ENCODE measurements at places on chromosomes 3 and 15.

DNA sequence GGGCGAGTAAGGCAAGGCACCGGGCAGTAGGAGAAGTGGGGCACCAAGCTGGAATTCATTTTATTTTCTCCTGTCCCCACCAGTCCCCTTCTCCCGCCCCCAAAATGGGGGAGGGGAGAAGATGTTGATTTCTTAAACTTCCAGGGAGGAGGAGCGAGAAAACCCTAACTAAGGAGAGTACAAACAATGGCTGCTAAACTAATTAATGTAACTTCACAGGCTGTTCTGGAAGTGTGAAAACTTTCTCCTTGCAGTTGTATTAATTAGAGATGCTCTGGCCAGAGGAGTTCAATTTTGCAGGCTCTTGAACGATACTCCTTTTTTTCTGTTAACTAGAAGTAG lies 11.5 kb downstream of the ZIC4 start:
- no peak for DNase-seq

DNA sequence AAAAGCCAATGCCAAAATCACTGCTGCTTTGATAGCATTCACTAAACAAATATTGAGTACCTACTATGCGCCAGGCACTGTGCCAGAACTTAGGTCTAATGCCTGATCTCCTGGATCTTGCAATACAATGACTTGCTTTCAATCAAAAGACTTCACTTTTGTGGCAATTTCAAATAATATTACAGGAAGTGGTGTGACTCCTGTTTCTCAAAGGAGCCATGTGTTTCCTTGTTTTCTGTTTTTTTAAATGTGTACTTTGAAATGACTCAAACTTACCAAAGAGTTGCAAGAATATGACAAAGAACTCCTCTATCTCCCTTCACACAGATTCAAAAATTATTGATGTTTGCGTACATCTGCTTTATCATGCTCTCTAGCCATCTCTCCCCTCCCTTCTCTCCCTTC lies 18.3 kb downstream of the OSBPL10 start:
- DNase-seq, result no peak

GRCh38 chr3:45635475-45636256 lies 41.1 kb downstream of the LIMD1 start:
- no peak for DNase-seq

DNA sequence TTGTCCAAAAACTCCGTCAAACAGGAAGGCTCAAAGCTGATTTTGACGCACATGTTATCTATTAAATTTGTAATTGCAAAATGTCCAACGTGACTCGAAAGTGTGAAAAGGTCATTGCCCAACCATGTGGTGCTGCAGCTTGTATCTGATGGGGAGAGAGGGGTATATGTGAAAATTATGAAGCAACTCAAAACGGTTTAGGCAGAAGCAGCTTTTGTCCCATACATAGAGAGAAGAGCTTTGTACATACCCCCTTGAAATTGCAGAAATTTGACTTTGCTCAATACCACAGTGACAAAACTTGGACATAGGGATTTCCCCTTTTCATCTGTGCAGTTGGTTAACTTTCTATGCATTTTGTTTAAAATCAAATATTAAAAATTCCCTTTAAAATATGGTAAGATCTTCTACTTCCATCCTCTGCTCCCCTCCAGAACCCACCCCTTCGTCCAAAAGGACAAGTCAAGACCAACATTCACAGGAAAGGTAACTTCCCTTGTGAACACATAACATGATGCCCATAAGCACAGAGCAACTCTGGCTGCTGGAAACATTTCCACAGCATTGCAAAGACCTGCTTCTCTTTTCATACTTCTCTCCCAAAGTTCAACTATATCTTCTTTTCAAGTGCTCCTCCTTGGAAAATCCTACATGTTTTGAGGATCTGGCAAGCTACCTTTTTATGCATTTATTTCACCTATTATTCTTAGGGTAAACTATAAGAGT lies 253.7 kb upstream of the THBS1 start:
- DNase-seq, result no peak

GRCh38 chr3:189982321-189982945 lies 138.3 kb downstream of the P3H2 start:
- DNase-seq, result no peak

DNA sequence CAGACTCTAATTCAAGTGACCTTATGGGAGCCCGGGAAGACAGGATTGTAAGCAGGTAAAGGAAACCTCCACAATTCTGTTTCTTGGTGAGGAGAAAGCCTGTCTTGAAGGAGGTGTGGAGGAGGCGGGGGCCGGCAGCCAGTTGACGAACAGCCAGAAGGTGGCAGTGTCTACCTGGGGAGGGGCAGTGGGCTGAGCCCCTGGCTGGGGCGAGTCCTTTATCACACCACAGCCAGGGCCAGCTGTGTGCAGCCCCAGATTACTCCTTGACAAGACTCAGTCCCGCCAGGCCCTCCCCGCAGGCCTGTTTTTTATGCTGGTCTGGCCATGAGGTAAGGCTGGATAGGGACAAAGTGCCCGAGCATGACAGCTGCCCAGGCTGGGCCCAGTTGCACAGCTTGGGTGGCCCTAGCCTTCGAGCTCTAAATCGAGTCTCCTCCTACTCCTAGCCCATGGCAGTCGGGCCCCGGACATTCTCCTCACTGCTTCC lies 40.9 kb upstream of the IDH2 start:
- DNase-seq, result no peak

- no peak for DNase-seq
Observed at GRCh38 chr15:74907163-74907870, 666 bp upstream of the FAM219B start.

- no peak for DNase-seq
Observed at GRCh38 chr3:158463556-158463955, 107.4 kb upstream of the MLF1 start.

GRCh38 chr15:93274257-93274656 lies 185.2 kb upstream of the RGMA start:
- DNase-seq, result no peak

DNA sequence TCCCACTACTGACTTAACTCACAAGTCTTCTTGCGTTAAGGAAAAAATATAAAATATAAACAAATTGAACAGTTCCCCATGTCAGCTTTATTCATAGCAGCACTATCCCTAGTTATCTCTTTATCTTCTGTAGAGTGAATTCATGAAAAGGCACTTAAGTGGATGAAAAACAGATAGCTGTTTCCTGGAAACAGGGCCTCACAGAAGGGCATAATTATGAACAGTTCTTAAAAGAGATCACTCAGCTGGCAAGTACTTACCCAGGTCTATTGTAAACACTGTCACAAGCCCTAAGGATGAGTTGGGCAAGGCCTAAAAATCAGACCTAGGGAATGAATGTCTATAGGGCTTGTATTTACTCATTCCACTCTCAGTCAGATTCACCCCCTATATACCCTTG lies 10.7 kb downstream of the MB21D2 start:
- no peak for DNase-seq

DNA sequence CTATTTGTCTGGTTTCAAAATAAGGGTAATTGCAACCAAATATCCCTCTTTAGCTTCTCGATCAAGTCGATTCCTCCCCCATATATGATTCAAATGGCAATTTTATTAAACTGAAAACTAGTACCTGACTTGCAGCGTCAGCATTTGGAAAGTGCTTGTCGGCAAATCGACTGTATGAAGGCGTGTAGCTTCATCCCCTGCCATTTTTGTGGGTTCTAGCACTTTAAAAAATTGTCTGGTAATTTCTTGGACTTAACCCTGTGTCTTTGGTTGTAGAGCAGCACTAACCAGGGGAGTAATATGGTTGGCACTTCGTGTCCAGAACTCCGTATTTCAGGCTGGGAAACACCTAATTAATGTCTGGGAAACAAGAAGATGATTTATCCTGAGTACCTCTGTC lies 573 bp downstream of the MME start:
- DNase-seq, result no peak

GRCh38 chr3:23252122-23252521 lies 49.0 kb downstream of the UBE2E2 start:
- no peak for DNase-seq

DNA sequence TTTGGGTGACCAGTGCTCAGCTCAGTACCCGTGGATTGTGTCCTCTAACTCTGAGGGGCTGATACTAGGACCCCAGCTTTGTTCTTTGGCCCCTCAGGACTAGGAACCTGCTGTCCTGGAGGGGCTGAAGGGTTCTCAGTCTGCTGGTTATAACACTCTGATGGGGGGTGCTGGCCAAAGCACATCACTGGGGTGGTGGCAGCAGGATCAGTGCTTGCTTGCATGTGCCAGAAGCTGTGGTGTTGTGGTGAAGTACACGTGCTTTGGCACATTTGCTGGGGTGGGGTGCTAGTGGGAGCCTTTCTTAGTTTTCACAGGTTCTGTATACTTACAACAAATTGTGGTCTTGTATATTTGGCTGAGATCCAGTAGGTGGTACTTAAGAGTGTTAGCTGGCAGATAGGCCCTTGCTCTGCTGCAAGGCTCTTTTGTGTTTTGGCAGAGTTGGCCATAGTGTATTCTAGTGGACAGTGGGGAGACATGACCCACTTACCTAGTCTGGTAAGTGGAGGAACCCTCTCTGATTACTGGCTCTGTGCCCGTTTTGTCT lies 344.3 kb downstream of the EDEM1 start:
- DNase-seq, result no peak

GRCh38 chr3:48685603-48686511 lies at the start of gene NCKIPSD:
Gene NCKIPSD, minus strand, starts transcription at chr3:48685915. Its CDS starts 108 bp downstream, at chr3:48685807.
- peak; percentile 65 for DNase-seq

DNA sequence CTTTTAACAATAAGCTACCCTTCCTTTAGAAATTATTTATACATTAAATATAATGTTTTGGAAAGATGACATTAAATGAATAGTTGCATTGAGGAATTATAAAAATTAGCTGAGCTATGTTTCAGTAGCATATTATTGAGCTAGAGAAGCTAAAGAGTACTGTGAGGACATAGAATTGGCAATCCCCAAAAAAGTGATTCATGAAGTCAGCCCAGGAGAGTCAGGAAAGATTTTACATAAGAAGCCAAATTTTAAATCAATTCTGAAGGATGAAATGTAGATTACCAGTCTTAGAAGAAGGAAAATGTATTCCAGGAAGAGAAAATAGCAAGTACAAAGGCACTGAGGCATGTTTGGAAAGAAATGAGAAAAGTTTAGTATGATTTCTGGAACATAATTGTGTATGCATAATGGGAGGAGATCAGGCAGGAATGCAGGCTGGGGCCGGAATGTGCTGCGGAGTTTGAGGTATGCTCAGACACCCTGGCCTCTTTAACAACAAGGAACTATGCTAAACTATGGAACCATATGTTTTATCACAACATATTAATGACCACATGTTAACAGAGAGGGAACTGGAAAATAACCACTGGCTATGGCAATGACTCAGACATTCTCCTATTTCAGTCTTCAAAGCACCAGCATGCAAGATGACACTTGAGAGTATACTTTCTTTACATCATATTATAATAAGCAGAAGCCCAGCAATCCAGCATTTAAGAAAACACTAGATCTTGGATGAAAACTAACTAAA lies 103.3 kb upstream of the COL8A1 start:
- DNase-seq, result peak; percentile 30

GRCh38 chr3:178663201-178663934 lies 127.1 kb downstream of the KCNMB2 start:
- no peak for DNase-seq

- no peak for DNase-seq
Observed at GRCh38 chr15:38461066-38461833, 7.3 kb downstream of the FAM98B start.

DNA sequence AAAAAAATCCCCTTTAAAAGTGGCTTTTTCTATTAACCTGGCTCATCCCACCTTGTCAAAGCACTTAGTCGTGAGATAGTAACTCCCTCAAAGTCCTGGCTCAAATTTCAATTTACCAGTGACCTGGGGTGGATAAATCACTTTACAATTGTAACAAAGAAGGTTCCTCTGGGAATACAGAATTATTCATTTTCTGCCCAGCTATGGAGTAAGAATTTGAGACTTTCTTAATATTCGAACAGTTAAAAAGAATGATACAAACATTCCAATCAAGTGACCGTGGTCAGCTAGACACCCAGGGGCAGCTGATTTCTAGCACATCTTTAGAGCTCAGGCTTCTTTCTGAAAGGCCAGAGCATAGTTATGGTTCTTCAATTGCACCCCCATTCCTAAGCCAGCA lies 291.0 kb upstream of the TGFBR2 start:
- no peak for DNase-seq

DNA sequence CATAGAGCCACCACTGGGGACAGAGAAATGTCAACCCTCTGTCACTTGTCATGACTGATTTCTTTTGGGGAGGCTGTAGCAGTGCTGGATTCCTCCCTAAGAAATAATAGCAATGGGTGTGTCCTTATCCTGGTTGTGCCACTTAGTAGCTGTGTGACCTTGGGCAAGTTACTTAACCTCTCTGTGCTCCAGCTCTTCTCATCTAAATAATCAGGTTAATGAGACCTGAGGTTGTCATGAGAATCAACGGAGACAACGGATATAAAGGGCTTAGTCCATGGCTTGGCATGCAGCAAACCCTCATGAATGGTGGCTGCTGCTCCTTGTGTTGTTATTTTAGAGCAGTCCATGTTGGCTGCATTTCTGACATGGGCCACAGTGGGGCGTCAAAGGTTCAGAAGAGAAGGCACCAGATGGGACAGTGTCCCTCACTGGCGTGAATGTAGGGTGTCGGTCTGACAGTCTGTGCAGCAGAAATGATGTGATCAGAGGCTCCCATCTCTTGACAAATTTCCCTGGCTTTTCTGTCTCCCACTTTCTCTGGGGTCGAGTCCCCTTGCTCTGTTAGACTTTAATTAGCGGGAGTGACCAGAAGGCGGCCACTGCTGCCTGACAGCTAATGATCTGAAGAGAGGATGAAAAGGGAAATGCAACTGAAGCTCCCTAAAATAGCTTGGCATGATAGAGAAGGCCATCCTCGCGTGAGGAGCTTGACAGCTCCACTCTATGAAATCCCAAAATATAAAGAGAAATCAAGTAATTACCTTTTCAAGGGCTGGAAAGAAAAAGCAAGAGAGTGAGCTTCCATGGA lies 209.4 kb downstream of the CADPS start:
- peak; percentile 36 for DNase-seq

DNA sequence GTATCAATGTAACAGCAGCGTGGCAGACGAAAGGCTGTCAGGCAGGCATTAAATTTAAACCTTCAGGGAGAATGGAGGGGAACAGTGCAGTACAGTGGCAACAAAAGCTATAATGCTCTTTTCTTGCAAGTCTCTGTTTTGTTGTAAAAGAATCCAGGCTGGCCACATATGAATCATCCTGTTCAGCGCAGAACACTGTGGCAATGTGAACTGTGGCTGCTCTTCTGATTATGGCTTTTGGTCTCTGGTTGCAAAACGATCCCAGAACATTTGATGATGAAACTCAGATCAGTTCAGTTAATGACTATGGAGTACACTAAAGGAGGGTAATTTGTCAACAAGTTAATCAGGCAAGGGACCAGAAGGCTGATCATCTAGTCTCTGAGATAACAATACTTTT lies 219.7 kb upstream of the SGO1 start:
- peak; percentile 64 for DNase-seq

- no peak for DNase-seq
Observed at GRCh38 chr3:52367891-52368880, 52.1 kb downstream of the DNAH1 start.

DNA sequence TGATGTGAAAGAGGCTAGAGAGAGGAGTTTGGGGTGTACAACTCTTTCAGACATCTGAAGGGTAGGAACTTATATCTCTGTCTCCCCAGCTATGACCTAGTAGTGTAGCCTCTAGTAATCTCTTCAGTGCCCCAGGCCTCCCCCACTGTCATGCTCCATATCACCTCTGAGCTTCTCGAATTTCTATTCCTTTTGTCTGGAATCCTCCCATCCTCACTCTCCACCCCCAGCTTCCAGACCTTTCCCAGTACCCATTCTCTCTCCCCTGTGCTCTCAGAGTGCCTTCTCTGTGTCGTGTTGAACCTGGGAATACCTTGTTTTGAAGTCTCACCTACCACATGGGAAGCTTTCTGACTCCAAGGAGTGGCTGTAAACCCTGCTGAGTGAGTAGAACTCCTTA lies 3.6 kb upstream of the RBPMS2 start:
- no peak for DNase-seq

Measured in stromal cell of bone marrow (primary cell).